ENCODE measurements at places on chromosomes 7 and 10. TPM values are rescaled to one million over a fixed set of nuclear protein-coding genes. Genes with fewer than 3 reads are reported as not detected.

Gene KLF14
- not detected for total RNA-seq

Gene IDI2
- not detected for total RNA-seq

Gene BTBD16
- total RNA-seq, result 1.2 TPM

Gene DNAJB12
- 30.3 TPM for total RNA-seq

Gene PPP1R3C
- 154 TPM for total RNA-seq

Gene GJD4
- 13.9 TPM for total RNA-seq

Gene OR2A7
- total RNA-seq, result not detected

Gene ASB10
- 0.99 TPM for total RNA-seq

Gene ADAMTS14
- total RNA-seq, result 7.5 TPM

Gene EDRF1
- total RNA-seq, result 17.3 TPM

Gene DPYSL4
- total RNA-seq, result 22.3 TPM

Gene ACHE
- 51.0 TPM for total RNA-seq

Gene CALCR
- not detected for total RNA-seq

Gene OGDHL
- total RNA-seq, result 0.05 TPM

Gene GATA3
- 0.11 TPM for total RNA-seq

Gene NEBL
- total RNA-seq, result 0.03 TPM

Gene PDK4
- 1.4 TPM for total RNA-seq

Gene GRM3
- not detected for total RNA-seq

Gene SPDYE2
- total RNA-seq, result not detected

Gene PLEKHS1
- not detected for total RNA-seq

Gene FAM13C
- 58.0 TPM for total RNA-seq

Gene CRHR2
- total RNA-seq, result not detected

Gene CHAT
- not detected for total RNA-seq

Gene INA
- total RNA-seq, result not detected

Gene SEM1
- total RNA-seq, result 17.2 TPM

Gene SLC25A13
- total RNA-seq, result 25.0 TPM

Gene PNLIPRP1
- not detected for total RNA-seq

Gene UPF2
- 14.1 TPM for total RNA-seq

Gene PDE6C
- total RNA-seq, result not detected

Gene CLDN12
- 42.0 TPM for total RNA-seq

Gene ZNF727
- not detected for total RNA-seq

Gene AKR1C2
- 33.3 TPM for total RNA-seq

Gene SFTPA1
- not detected for total RNA-seq

Gene SH2D4B
- not detected for total RNA-seq

Gene OPN1SW
- 2.8 TPM for total RNA-seq

Gene FAM237B
- total RNA-seq, result not detected

Gene ABCB1
- total RNA-seq, result not detected

Gene NXPH1
- 0.13 TPM for total RNA-seq

Gene CDK1
- total RNA-seq, result 5.1 TPM

Gene GFRA1
- total RNA-seq, result 12.9 TPM

Gene MYH16
- total RNA-seq, result not detected

Gene METTL27
- 4.0 TPM for total RNA-seq

Gene NPY4R2
- not detected for total RNA-seq

Gene PLCE1
- 19.9 TPM for total RNA-seq

Measured in myocyte (in vitro differentiated cells).